ENCODE measurements at places on chromosomes 11 and 22.

GRCh38 chr11:112961751-112962578 is 745 bp downstream of the NCAM1 start:
- no peak for DNase-seq

- DNase-seq = no peak
Measured at GRCh38 chr11:57399972-57400578, 9.6 kb upstream of the PRG2 start.

GRCh38 chr11:73034331-73034730 is 107.8 kb downstream of the FCHSD2 start:
- DNase-seq = no peak

DNA sequence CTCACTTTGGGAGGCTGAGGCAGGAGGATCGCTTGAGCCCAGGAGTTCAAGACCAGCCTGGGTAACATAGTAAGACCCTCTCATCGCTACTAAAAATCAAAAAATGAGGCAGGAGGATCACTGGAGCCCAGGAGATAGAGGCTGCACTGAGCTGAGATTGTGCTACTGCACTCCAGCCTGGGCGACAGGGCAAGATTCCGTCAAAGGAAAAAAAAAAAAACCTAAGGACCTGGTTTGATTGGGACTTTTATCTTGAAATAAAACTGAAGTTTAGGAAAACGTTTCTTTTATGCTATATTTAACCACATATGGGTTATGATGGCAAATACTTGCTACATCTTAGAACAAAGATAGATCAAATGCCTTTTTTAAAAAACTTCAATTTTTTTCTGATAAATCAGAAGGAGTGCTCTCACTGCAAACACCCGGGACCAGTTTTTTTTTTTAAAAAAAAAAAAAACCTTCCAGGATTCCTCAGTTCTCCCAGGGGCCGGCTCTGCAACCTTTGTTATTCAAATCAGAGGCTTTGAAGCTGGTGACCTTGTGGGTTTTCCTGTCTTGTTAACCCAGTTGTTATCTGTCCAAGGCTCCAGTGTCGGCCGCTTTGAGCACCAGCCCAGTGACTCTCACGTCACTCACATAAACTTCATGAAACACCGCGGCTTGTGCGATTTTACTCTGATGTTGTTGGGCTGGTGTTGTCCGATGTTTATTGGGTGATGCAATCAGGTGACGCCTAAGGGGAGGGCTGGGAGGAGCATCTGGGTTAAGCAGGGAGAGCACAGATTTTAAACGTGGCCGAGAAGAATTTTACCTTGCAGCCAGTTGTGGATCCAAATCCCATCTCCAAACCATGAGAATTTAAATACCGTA is 24.7 kb upstream of the SLC22A12 start:
- DNase-seq = no peak

GRCh38 chr22:26681395-26681821 is 24.0 kb downstream of the MIAT start:
- no peak for DNase-seq

DNA sequence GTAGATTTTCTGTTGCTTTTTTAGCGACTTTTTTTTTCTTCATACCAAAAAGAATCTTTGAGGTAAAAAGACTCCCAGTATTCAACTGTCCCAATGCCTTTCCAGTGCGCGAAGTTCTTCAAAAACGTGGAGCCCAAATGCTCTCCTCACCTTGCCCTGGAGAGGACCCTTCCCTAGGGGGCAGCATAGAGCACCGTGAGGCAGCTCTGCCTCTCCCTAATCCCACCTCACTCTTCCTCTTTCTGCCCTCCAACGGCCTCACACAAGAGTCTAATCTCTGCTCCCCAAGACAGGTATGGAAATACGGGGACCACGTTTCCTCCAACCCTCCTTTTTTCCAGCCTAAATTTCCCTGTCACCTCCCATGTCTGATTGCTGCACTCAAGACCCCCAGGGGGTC is 117.5 kb upstream of the ALX4 start:
- DNase-seq = no peak

DNA sequence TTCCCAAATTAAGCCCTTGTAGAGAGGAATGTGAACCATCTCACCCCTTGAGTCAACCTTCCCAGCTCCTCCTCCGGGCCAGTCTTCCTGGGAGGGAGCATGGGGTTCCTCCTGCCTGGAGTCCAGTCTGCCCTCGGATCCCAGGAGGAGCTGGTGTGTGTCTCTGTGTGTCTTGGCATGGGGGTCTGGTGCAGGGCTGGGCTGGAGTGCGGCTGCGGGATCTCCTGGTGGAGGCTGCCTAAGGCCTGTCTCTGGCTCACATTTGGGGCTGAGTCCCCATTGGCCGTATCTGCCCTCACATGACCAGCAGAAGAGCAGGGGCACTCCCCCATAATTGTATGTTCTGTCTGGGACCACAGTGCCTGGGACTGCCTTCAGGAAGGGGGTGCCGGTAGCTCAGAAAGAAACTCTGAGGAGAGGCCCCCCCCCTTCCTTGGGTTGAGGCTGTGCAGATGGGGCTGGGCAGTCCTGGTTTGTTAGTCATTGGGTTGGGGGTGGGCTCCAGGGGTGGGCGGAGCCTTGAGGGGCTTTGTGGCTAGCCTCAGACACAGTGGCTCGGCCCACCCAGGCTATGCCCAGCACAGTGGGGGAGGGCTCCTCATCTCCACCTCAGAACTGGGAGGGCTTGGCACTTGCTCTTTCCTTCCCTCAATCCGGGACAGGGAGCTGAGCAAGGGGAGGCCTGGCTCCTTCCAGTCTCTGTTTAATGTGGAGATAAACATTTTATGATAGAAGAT is 2.9 kb downstream of the C1QTNF5 start:
- no peak for DNase-seq

DNA sequence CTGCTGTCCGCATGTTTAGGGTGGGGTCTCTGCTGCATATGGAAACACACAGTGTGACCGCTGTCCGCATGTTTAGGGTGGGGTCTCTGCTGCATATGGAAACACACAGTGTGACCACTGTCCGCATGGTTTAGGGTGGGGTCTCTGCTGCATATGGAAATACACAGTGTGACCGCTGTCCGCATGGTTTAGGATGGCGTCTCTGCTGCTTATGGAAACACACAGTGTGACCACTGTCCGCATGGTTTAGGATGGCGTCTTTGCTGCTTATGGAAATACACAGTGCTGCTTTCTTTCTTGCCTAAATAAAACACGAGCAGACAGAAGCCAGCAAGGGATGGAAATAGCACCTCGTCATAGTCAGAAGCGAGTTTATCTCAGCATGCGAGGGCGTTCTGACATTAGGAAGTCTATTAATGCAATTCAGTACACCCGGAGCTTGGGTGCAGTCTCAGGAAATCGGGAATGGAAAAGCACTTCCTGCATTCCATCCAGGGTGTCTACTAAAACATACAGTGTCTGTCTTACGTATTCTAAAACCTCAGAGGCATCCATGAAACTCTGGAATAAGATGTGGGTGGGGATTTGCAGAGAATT is 32.6 kb upstream of the TOLLIP start:
- no peak for DNase-seq

- DNase-seq = no peak
Measured at GRCh38 chr11:65899356-65900124, 648 bp downstream of the FOSL1 start.

DNA sequence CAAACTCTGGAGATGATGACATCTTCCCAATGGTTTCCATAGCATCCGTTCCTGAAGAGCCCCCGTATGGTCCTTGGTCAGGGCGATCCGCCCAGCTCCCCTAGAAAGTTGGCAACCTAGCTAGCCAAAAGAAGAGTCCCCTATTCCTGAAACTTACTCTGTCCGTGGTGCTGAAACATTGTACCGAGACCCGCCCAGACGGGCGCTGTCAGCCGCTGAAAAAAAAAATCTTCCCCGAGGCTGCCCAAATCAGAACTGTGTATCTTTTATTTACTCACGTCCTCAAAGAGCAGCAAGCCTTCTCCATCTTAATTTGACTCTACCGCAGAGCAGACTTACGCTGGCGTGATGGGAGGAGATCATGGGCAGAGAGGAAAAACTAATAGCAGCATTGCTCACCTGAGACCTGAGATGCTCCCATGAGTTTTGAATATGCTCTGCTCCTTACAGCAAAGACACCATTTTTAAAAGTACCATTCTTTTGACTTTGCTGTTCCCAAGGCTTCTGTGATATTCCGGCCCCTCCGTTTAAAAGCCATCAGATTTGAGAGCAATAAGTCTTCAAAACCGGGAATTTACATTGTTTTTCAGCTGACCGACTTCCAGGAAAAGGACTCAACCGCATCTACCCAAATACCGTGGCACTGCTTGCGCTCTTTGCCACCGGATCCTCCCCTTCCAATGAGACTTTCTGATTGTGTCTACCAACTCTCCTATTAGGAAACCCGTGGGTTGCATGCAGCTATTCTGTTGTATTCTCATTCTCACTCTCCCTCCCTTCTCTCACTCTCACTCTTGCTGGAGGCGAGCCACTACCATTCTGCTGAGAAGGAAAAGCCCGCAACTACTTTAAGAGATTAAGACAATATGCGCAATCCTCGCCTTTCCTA is at the start of gene SLC17A6:
TSS of gene SLC17A6 (plus strand) at position 786 of the 890 bp plus-strand sequence. CDS start 153 bp downstream, outside the sequence.
- DNase-seq = no peak

- no peak for DNase-seq
Measured at GRCh38 chr11:107770551-107770951, 58.7 kb upstream of the SLN start.

Data from esophagus squamous epithelium (tissue), 5 donors.